ENCODE measurements at places on chromosomes 13 and 19.

DNA sequence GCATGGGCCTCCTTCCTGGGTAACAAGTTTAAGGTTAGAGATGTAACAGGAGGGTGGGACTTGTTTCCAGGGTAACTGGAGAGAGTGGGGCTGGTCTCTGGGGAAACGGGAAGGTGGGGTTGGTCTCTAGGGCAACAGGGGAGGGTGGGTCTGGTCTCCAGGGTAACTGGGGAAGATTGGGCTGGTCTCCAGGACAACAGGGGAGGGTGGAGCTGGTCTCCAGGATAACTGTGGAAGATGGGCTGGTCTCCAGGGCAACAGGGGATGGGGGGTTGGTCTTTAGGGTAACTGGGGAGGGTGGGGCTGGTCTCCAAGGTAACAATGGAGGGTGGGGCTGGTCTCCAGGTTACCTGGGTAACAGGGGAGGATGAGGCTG, 36.5 kb downstream of the SPTBN4 start:
- no peak for DNase-seq

DNA sequence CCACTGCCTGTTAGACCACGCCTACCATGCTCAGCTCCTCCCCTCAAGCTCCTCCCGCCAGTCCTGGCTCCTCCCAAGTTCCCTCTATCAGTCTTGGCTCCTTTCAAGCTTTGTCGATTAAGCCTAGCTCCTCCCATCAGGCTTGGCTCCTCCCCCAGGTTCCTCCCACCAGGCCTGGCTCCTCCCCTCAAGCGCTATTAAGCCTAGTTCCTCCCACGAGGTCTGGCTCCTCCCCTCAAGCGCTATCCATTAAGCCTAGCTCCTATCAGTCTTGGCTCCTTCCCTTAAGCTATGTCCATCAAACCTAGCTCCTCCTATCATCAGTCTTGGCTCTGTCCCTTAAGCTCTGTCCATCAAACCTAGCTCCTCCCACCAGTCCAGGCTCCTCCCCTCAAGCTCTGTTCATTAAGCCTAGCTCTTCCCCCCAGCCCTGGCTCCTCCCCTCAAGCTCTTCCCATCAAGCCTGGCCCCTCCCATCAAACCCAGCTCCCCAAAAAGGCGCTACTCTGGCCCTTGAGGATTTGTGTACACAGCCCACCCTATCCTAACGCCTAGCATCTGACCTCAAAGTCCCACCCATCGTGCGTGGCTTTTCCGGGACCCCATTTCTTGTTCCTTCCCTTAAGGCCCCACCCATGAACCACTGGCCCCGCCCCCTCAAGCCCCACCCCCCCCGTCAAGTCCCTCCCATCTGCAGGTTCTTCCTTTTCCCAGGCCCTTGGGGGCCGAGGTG, 10.0 kb downstream of the CAMSAP3 start:
- no peak for DNase-seq

GRCh38 chr13:23129331-23129730, 51.4 kb upstream of the SGCG start:
- DNase-seq, result no peak

DNA sequence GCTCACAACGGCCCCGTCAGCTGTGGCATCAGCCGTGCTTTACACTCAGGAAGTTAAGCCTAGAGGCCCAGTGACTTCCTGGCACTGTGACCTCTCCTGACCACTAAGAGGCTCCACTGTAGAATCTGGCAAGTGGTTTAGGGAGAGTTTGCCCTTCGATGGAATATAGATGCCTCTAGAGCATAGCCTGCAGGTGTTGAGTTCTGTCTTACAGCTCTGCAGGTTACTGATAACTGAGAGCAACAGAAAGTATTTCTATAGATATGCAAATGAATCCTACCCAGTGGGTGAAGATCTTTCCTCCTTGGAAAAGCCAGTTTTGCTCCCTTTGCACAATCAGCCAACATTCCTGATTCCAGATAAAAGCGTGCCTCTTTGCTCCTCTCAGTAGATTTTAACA, 35.8 kb downstream of the ATP12A start:
- DNase-seq, result no peak

GRCh38 chr13:51397262-51397941, 55.4 kb downstream of the INTS6 start:
- no peak for DNase-seq

DNA sequence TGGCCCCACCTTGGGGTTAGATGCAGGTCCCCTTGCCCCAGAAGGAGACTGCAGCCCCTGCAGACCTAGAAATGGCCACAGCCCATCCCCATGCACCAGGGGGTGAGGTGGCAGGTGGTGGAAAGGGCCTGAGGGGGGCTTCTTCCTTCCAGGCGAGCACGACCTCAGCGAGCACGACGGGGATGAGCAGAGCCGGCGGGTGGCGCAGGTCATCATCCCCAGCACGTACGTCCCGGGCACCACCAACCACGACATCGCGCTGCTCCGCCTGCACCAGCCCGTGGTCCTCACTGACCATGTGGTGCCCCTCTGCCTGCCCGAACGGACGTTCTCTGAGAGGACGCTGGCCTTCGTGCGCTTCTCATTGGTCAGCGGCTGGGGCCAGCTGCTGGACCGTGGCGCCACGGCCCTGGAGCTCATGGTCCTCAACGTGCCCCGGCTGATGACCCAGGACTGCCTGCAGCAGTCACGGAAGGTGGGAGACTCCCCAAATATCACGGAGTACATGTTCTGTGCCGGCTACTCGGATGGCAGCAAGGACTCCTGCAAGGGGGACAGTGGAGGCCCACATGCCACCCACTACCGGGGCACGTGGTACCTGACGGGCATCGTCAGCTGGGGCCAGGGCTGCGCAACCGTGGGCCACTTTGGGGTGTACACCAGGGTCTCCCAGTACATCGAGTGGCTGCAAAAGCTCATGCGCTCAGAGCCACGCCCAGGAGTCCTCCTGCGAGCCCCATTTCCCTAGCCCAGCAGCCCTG, 4.2 kb upstream of the F10 start:
- no peak for DNase-seq

DNA sequence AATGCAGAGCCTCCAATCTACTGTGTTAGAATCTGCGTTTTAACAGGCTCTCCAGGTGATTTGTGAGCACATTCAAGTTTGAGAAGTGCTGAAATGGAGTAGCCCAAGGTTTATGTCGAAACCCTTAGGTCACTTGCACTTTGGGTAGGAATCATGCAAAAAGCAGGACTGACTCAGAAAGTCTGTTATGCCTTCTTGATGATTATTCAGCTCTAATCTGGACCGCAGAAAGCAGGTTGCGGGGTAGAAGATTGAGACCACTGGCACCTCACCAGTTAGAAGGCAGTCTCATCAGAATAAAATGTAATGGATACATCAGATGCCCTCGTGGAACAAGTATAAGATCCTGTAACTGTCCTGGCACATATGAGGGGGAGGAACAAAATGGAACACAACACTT, 326.3 kb downstream of the DCLK1 start:
- DNase-seq, result no peak

DNA sequence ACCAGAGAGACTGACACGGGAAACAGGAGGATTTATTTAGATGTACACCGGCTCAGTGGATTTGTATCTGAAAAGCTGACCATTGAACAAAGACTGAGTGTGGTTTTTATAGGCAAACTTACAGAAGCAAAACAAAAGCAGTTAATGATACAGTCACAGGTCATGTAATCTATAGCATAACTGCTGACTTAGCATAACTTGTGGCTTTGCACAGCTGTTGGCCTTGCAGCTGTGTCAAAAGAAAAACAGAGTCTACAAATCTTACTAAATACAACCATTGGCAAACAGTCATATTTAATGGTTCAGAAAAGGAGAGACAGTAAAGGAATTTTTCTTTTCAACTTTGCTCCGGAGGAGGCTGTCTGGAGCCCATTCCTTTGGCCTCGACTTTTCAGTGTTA, 2.3 kb upstream of the ILF3 start:
- no peak for DNase-seq

- DNase-seq, result no peak
Measured at GRCh38 chr19:41325947-41326706, 16.2 kb downstream of the CCDC97 start.

DNA sequence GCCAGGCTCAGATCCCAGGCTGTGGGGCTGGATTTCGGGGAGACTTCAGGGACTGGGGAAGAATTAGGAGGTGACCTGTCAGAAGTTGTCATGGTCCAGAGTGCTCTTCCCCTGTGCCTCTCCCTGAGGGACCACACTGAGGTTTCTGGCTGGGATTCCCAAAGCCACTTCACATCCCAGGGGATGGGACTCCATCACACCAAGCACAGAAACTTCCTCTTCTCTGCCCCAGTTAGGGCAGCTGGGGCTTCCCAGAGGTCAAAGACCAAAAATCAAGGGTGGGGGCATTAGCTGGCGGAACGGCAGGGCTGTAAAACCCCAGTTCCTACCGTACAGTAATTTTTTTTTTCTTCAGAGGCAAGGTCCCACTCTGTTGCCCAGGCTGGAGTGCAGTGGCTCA, 7.4 kb downstream of the FCER2 start:
- DNase-seq, result no peak

DNA sequence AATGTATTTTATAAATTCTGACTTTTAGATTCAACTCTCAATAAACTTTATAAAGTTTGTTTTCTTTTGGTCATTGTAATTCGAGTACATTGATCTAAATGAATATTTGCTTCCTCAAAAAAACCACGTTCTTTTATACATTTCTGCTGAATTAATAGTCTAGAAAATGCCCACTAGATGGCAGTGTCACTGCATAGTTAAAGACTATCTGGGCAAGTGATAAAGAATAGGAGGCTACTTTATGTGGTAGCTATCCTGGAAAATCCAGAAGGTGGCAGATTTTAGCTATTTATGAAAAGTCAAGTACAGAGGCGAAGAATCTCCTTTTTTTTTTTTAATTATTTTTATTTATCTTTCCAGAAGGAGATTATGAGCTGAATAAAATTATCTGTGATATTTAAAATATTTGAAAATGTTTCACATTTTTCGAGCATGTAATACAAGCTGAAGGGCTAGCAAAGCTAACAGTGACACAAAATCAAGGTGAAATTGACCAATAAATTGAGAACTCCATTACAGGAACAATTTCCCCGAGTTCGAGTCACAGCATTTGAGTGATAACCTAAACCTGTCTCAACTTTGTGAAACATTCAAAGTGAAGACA, 221.8 kb downstream of the OLFM4 start:
- DNase-seq, result no peak

DNA sequence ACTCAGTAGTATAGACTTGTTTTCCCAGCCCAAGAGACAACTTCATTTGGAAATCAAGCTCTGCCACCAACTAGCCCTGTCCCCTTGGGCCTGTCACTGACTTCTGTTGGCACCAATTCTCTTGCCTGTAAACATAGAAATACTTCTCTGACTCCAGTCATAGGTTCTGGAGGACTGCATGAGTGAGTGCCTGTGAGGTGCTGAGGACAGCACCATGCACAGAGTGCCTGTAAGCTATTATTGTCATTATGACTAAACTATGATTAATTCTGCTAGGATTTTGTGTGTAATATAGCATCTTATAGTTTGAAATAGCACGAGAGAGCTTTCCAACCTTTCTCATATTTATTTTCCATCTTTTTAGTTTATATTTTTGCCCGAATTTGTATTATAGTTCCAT, 247.9 kb downstream of the MYO16 start:
- no peak for DNase-seq

DNA sequence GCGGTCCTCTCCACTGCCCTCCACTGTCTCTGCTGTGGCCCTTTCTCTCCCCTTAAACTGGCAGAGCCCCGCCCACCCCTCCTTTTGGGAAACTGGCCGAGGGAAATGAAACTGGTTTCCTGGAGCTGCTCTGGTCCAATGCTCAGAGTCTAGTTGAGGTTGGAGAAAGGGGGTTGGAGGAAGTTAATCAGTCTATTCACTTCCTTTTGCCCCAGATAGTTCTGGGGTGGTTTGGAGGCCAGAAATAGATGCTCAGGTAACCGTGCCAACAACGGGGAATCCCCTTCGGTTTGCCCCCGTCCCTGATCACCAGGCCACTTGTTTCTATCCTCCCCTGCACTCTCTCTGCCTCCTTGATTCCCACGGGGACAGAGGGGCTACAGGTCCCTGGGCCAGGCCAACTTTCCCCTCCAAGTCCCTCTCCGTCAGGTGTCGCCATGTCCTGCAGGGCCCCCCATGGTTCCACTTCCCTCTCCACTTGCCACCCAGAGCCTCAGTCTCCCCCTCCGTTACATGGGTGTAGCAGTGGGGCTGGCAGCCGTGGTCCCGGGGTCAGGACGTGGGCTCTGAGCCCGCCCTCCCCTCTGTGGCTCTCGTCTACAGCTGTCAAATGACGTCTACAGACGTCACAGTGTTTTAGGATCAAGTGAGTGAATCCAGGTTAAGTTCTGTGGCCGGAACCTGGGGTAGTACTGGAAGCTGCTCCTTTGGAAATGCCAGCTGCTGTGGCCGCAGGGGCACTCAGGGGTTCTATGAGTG, at the start of gene IL4I1:
TSS of gene IL4I1 (minus strand) at position 25 of the 759 bp plus-strand sequence. CDS start 727 bp downstream, outside the sequence.
- DNase-seq, result peak; percentile 33

- no peak for DNase-seq
Measured at GRCh38 chr13:107079423-107080049, 511.6 kb upstream of the ARGLU1 start.

Data from stimulated activated CD8-positive, alpha-beta memory T cell treated with anti-CD3 and anti-CD28 coated beads, Interleukin-7, amount 100 ng/mL, for 24 hours (primary cell).